Endothelial cell of umbilical vein (primary cell): ENCODE measurements at places on chromosomes 16 and 17.

GRCh38 chr16:51550800-51551347 lies 399.8 kb upstream of the SALL1 start:
- DNase-seq, result no peak
- H3K4me1 ChIP-seq, result no peaks in the 10 kb centered on the region
- H3K27me3 ChIP-seq, result no peaks in the 10 kb centered on the region
- no peaks in the 10 kb centered on the region for H3K36me3 ChIP-seq

DNA sequence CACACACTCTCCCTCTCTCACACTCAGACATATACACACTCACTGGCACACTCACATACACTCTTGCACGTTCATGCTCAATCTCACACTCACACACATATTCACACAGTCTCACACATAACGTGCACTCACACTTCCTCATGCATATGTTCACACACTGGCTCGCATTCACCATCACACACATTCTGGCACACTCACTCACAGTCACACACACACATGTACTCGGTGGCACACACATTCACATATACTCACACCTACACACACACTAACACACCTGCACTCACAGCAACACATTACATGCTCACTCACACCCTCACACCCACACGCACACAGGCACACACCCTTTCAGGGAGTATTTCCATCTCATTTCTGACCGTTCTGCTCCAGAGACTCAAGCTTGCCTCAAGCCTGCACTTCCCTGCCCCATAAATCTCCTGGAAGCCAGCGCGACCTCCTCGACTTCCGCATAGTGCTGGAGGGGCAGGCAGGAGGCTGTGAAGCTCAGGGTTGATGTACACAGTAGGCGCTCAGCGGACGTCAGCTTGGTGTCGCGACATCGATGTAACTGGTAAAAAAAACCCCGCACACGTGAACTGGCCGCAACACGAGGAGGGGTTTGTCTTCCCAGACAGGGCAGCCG lies 66.7 kb upstream of the FOXF1 start:
- DNase-seq, result no peak
- no peak overlapping the region for H3K27ac ChIP-seq
- H3K4me1 ChIP-seq, result peaks cover 6% of the 10 kb centered on the region
- no peak overlapping the region for H3K4me3 ChIP-seq
- H3K27me3 ChIP-seq, result peaks cover 10% of the 10 kb centered on the region

DNA sequence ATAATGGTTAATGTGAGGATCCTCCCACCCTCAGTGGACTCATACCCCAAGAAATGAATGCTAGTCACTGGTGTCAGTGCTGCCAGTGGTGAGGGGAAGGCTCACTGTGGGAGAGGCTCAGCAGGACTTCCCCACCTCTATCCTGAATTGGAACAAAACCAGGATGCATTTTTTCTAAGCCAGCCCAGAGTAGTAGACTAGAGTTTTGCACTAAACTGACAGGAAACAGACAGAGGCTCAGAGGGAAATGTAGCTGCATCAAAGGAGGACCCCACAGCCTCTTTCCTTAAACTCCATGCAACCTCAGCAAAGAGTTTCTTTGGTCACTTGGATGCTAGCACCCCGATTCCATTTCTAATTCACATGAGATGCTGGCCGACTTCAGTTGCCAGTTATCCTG lies 10.7 kb upstream of the SKAP1 start:
- no peaks in the 10 kb centered on the region for H3K36me3 ChIP-seq
- DNase-seq, result no peak
- peaks cover 24% of the 10 kb centered on the region for H3K27me3 ChIP-seq
- H3K27ac ChIP-seq, result no peak overlapping the region

DNA sequence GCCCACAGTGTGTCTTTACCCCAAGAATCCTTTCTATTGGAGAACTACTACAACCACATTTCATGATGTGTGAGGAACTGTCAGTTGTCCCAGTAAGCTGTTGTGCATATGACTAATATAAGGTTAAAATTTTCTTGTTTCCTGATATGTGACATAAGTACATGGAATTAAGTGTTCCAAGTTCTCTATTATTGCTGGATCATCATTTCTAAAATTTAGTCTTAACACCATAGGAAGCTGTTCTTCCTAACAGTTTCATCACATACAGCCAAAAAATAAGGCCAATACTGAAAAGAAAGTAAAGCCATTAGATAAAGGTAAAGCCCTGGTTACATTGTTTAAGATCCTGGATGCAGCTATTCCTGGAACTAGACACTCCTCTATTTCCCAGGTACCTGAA lies 620.9 kb upstream of the CDH8 start:
- no peaks in the 10 kb centered on the region for H3K36me3 ChIP-seq
- H3K27me3 ChIP-seq, result no peaks in the 10 kb centered on the region
- DNase-seq, result no peak
- H3K27ac ChIP-seq, result no peak overlapping the region
- no peak overlapping the region for H3K4me3 ChIP-seq

DNA sequence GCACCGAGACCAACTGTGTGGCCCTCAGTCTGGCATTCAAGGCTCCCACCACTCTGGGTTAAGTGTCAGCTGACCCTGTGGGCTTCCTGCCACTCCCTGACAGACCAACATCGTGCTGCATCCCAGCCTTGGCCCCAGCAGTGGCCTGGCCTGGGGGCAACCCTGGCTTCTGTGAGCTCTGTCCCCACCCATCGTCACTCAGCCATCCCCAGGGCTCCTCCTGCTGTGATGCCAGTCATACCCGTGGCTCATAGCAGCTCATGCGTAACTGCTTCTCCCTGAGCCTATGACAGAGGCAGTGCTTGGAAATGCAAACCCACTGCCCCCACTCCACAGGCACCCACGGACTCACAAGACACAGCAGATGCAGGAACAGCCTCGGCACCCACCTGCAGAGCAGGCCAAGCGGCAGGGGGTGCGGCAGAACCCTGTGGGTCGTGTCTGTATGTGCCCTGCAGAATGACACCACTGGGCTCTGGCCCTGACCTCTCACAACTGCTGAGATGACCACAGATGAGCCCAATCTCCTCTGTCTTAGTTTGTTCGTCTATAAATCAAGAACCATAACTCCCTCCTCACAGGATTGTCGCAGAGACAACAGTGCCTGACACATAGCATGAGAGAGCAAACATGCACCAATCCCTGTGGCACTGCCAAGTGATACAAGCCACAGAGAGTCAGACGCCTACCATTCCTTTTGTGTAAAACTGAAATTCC lies 26.6 kb downstream of the PIEZO1 start:
- H3K27ac ChIP-seq, result no peak overlapping the region
- no peaks in the 10 kb centered on the region for H3K27me3 ChIP-seq
- DNase-seq, result no peak

- H3K27me3 ChIP-seq, result peaks cover 16% of the 10 kb centered on the region
- no peaks in the 10 kb centered on the region for H3K36me3 ChIP-seq
- no peak for DNase-seq
- H3K4me1 ChIP-seq, result no peaks in the 10 kb centered on the region
Measured at GRCh38 chr17:73639322-73639721, 4.9 kb downstream of the SDK2 start.

DNA sequence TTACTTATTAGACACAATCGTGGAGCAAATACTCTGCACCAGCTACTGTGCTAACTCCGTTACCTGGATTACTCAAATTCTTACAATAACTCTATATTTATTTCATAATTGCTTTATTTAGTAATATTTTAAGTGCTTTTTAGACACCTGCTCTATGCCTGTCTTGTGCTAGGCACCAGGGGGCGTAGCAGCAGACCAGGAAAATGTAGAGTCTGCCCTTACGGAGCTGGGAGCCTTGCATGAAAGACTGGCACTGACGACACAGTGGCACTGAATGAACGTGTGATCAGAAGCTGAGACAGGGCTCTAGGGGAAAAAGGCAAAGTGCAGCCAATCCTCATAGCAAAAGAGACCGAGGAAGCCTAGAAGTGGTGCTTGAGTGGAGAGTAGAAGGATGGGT lies 486.5 kb downstream of the CDH13 start:
- no peaks in the 10 kb centered on the region for H3K27me3 ChIP-seq
- no peaks in the 10 kb centered on the region for H3K4me1 ChIP-seq
- no peak overlapping the region for H3K27ac ChIP-seq
- H3K36me3 ChIP-seq, result no peaks in the 10 kb centered on the region

DNA sequence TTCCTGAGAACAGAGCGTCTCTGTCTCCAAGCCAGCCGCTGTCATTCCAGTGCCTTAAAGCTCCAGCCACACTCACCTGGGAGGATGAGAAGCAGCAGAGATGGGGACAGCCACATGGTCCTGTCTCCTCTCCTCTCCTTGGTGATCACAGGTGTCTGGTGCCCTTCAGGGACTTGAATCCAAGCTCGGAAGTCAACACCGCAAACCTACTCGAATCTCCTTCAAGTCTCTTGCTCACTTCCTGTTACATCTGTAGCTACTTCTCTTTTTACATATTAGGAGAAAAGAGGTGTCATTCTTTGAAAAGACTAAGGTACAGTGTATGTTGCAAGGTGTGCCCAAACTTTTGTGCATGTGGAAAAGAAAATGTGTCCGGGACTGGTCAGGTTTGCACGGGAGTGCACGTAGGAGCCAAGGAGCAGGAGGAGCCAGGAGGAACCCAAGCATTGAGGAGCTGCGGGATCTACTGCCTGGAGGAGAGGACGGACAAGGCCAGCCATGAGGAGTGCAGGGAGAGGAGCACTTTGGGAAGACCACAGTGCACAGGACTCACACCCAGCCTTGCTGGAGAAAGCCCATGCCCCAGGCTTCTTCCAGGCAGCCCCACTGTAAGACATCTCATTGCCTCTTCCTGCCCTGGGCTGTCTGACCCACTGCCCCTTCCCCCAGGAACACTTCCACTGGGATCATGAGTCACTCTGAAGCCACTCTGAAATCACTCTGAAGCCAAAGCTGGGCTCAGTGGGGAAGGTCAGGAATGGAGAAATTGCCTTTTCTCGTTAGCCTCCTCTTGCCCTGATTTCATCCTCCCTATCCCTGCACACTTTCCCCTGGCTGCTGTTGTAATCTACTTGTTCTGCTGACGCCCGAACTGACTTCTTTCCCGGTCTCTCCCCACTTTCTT lies at the start of gene CD300LD:
CD300LD (minus strand) TSS at position 197 of the 904 bp plus-strand sequence; CDS start at position 116, 81 bp downstream.
- H3K4me1 ChIP-seq, result no peaks in the 10 kb centered on the region
- no peak within 1 kb of the TSS for H3K27ac ChIP-seq
- no peaks in the 10 kb centered on the region for H3K27me3 ChIP-seq
- no peak within 1 kb of the TSS for H3K4me3 ChIP-seq

DNA sequence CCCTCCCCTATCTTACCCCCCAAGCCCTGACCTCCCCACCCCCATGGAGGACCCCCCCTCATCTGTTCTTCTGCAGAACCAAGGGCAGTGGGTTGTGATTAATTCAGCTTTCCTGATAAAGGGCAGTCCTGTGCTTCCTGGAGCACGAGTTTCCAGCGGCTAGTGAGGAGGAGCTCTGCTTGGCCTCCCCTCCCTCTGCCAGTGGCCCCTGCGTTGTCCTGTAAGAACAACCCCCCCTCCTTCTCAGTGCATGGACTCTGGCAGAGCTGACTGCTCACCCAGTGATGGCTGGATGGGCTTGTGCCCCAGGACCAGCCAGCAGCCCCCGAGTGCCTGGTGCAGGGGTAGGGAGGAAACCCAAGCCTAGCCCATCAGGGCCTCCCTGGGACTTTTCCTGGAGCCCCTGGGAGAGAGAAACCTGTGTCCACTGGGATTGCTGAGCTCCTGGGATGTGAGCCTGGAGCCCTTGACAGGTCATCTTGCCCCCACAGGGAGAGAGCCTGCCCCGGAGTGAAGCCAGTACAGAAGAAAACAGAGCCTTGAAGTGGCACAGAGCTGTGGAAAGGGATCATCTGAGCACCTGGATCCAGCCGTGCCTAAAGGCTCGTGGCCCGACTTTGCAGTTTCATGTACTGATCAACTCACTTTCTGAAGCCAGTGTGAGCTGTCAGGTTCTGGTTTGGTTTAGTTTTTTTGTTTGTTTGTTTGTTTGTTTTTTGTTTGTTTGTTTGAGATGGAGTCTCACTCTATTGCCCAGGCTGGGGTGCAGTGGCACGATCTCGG lies 26.5 kb downstream of the MMP15 start:
- H3K4me3 ChIP-seq, result no peak overlapping the region
- no peak for DNase-seq
- no peak overlapping the region for H3K27ac ChIP-seq
- no peaks in the 10 kb centered on the region for H3K36me3 ChIP-seq

GRCh38 chr17:21007646-21008045 lies 35.2 kb downstream of the USP22 start:
- H3K4me1 ChIP-seq, result no peaks in the 10 kb centered on the region
- H3K36me3 ChIP-seq, result peaks cover 56% of the 10 kb centered on the region
- H3K27me3 ChIP-seq, result no peaks in the 10 kb centered on the region
- no peak overlapping the region for H3K27ac ChIP-seq
- DNase-seq, result no peak

DNA sequence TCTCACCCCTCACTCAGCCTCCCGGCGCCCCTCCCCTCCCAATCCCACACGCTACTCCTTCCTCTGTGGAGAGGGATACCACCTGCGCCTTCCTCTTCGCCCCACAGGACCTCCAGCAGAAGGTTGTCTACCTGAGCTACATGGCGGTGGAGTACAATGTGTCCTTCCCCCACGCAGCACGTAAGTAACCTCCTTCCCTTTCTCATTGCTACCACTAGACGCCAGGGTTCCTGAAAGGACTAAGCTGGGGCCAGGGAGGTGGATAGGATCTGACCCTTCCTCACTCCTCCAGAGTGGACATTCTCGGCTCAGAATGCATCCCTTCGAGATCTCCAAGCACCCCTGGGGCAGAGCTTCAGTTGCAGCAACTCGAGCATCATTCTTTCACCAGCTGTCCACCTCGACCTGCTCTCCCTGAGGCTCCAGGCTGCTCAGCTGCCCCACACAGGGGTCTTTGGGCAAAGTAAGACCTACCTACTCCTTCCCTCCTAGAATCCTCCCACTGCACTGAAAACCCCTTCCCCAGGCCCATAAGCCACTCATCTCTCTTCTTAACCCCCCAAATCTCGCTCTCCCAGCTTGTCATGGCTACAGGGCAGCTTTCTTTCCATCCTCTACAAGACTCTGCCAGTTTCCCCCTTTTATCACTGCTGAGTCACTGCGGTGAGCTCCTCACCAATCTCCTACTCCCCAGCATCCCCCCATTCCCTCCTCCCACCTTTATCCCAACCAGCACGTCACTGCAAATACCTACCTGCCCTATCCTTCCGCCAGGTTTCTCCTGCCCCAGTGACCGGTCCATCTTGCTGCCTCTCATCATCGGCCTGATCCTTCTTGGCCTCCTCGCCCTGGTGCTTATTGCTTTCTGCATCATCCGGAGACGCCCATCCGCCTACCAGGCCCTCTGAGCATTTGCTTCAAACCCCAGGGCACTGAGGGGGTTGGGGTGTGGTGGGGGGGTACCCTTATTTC lies 1.5 kb downstream of the CD68 start:
- no peak overlapping the region for H3K4me3 ChIP-seq
- H3K36me3 ChIP-seq, result peaks cover 16% of the 10 kb centered on the region
- H3K27ac ChIP-seq, result no peak overlapping the region
- no peak for DNase-seq
- peaks cover 51% of the 10 kb centered on the region for H3K4me1 ChIP-seq
- H3K27me3 ChIP-seq, result no peaks in the 10 kb centered on the region
